ENCODE measurements at places on chromosomes 5 and 9.

GRCh38 chr5:14220642-14221041 is 77.5 kb downstream of the TRIO start:
- no peak for DNase-seq

GRCh38 chr9:105046907-105047741 is 119.2 kb upstream of the ABCA1 start:
- DNase-seq, result no peak

DNA sequence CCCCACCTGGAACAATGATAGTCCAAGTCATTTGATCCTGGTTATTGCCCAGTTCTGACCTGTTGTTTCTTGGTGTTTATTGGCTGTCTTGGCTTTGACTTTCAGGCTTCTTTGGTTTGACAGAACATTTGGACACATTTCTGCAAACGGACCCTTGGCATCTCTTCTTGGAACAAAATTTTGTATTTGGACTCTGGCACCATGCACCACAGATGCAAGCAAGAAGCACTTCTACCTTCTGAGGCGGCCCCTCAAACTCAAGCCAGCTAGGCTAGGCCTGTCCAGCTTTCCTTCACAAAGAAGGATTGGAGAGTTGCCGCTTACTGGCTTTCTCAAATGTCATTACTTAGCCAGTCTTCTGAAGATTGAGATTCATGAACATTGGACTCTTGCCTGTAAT is 23.1 kb upstream of the FGF10 start:
- DNase-seq, result no peak

- DNase-seq, result no peak
Measured at GRCh38 chr9:1005043-1005667, 28.7 kb downstream of the DMRT3 start.

- no peak for DNase-seq
Measured at GRCh38 chr5:132850066-132850465, 16.2 kb downstream of the GDF9 start.

- DNase-seq, result no peak
Measured at GRCh38 chr5:5650242-5650641, 227.8 kb downstream of the ICE1 start.

- no peak for DNase-seq
Measured at GRCh38 chr5:36724467-36725332, 118.3 kb downstream of the SLC1A3 start.

GRCh38 chr9:100595391-100596199 is 17.7 kb downstream of the CAVIN4 start:
- no peak for DNase-seq

DNA sequence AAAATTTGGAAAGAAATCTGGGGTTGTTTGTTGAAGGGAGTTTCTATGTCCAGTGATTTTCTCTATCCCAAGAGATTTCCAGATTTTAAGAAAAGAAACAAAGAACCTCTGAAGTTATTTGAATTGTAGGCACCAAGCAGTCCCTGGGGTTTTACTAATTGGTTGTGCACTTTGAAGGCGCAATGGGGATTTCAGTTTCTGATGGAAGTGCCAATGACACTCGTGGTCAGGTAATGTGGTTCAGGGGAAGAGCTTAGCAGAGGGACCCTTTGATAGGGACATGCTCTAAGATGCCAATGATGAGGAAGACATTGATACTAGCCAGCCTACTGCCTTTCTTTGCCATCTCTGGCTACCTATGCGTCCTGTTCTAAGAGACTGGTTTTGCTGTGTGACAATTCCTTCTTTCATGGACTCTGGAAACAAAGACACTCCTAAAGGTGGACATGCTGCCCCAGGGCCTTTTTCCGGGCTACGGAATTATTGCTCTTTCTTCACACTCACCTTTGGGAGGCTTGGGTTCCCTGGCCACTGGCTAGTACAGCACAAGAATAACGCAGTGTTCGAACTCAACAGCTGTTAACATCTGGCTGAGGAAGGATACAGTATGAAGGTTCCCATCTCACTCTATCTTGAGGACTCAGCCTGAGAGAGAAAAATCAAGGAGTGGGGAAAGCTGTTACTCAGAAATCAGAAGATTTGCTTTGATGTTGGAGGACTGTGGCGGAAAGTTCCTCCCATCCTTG is 6.9 kb upstream of the TRAF1 start:
- no peak for DNase-seq

DNA sequence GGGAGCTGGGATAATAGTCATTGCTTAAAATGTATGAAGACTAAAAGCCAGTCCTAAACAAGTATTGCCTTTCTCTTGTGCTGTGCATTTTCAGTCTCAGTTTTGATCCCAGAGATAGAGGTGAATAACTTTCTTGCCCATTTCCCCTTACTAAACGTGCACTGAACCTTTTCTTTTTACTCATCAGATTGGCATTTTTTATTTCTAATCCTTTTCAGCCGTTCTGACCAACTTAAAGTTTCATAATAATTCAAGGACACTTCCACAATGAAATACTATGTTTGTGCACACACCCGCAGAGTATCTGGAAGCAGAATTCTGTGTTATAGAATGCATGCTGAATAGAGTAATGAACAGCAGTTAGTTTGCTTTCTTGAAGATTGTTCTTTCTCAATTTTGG is 343.6 kb downstream of the LRRC70 start:
- no peak for DNase-seq

DNA sequence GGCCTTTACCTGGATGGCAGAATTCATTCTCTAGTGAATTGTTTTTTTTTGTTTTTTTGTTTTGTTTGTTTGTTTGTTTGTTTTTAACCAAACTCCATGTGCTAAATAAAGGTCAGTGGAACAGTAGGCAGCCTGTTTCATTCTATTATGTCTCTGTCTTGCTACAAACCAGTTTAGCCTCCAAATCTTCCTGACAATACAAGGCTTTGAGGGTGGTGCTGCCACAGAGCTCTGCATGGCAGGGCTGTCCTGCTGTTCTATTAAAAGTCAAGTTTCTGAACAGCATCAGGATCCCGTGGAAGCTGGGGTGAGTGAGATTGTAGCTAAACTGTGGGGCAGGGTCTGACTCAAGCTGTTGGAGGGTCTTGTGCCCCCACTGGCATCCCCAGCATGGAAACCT is 144.1 kb upstream of the MAST4 start:
- no peak for DNase-seq

DNA sequence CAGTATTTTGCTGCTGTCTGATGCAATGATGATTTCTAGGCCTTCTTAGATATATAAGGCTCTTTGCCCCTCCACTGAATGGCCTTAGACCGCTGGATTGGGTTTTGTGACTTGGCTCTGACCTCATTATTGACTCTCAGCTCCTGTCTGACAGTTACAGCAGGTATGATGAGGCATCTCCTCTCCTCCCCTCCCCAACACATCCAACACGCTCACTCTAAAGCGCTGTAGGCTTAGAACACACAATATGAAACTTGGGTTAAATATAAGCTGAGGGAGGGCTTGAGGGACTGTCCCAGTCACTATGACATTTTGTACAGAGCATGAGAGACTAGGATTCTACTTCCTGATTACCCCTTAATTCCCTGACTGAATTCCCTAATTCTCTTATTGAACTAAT is 18.8 kb upstream of the CER1 start:
- DNase-seq, result no peak

GRCh38 chr5:178068293-178068692 is 45.0 kb upstream of the N4BP3 start:
- DNase-seq, result no peak

- no peak for DNase-seq
Measured at GRCh38 chr5:135437796-135438560, 9.2 kb downstream of the DCANP1 start.

- no peak for DNase-seq
Measured at GRCh38 chr5:14756478-14756877, 92.0 kb downstream of the OTULIN start.

- DNase-seq, result no peak
Measured at GRCh38 chr9:111833941-111834340, 39.2 kb upstream of the SHOC1 start.

GRCh38 chr9:134010310-134011173 is 14.7 kb upstream of the BRD3OS start:
- DNase-seq, result no peak

- DNase-seq, result no peak
Measured at GRCh38 chr9:20570756-20571155, 51.5 kb downstream of the MLLT3 start.

DNA sequence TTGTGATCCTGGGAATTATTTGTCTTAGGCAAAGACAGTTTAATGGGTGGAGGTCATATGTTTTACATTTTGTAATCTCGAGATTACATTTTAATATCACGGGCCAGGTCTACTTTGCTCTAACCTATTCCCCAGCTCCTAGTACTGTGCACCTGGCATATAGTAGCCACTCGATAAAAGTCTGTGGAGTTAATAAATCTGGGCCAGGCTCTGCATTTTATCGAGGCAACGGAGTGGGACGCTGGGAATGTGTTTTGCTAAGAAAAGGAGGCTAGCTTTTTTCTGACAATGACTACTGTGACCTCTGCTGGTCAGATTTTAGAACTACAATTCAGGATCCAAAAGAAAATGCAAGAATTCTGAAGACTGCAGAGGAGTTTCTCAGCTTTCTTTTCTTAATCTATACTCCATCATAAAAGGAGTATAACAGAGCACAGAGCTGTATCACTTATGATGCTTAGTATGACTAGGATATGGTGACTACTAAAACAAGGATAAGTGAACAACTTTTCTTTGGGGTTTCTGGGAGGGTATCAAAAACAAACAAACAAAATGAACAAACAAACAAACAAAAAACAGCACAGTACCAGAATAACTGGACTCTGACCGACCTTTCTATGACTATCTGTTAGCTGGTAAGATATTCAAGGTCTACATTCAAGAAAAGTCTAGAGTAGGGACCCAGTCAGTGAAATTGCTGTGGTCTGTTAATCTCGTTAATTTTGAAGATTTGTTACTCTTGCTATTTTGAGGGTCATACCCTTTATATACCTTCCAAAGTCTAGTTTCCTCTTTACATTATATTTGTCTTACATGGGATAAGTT is 46.1 kb upstream of the CER1 start:
- no peak for DNase-seq

GRCh38 chr5:136605638-136606037 is 240.3 kb upstream of the TRPC7 start:
- no peak for DNase-seq

- no peak for DNase-seq
Measured at GRCh38 chr9:112487799-112488340, 1.2 kb downstream of the KIAA1958 start.

DNA sequence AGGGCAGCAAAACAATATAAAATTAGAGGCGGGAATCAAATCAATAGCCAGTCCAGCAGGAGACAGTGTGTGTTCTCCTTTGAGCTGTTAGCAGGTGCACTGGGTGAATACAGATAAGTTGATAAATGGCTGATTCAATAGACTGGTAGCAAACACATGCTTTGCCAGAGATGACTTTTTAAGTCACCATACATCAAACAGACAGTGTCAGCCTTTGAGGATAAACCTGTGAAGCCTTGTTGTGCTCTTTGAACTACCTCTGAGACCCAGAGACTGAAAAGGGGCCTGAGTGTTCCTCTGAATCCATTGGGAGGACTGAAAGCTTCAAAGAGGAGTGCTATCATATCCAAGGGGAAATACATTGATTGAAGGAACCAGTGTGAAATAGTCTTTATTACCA is 301.9 kb downstream of the RASEF start:
- DNase-seq, result no peak

- no peak for DNase-seq
Measured at GRCh38 chr9:108444400-108445358, 411.1 kb downstream of the ACTL7B start.

- no peak for DNase-seq
Measured at GRCh38 chr5:151605559-151605958, 14.4 kb upstream of the FAT2 start.

- DNase-seq, result no peak
Measured at GRCh38 chr9:73143711-73144328, 7.8 kb upstream of the ANXA1 start.

DNA sequence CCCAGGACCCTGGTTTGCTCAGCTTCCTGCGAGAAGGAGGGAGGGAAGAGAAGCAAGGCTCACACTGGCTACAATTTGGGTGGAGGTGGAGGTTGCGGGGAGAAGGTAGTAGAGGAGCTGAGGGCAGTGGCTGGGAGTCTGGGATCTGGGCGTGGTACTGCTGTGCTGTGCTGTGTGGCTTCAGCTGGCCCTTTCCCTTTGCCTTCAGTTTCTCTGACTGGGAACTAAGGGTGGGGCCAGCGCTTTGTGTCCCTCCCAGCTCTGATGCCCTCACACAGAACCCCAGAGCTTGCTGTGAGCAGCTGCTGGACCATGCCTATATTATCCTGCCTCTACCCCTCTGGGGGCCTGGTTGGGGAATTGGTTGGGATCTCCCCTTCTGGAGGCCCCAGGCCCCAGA is 60.9 kb downstream of the RGS3 start:
- DNase-seq, result no peak

GRCh38 chr5:11504065-11504885 is 400.0 kb downstream of the CTNND2 start:
- no peak for DNase-seq

DNA sequence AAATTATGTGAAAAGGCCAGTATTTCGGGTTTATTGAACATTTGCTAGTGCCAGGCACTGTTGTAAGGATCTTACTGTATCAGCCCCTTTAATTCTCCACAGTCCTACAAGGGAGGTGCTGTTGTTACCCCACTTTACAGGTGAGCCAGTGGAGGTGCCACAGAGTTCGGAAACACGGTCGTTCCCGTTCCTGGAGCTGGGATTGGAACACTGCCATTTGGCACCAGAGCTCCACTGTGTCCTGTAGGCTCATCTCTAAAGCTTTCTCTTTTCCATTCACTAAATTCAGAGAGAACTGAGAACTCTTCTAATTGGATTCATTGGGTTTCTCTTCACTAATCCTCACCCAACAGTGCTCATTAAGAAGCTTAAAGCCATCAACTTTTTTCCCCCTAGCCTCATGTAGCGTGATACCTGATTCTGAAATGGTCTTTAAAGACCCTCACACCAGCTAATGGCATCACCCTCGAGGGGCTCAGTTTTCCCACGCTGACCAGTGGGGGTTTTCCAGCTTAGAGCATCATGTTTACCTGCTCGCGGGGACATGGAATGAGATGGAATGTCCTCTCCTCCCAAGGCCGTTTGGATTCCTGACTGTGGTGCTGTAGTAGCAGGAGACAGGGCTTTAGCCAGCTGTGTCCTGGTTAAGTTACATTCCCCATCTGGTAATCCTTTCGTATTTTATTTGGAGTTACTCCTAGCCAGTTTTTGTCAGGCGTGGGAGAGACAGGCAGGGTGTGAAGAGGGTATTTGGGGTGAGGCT is 5.8 kb downstream of the ERGIC1 start:
- no peak for DNase-seq

DNA sequence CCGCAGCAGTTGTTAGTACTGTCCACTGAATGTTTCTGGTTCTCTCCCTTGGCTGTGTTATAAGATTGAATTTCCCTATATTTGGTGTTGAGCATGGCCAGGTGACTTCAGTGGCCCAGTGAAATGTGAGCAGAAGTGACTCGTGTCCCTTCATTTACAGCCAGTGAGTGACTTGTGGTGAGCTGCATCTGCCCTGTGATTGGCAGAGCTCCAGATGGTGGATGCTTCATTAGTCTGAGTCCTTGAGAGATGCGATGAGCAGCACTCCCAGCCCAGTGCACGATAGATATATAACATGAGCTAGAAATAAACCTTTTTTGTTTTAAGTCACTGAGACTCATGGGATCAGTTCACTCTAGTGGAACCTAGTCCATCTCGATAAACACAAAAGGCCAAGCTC is 19.3 kb downstream of the PCSK5 start:
- no peak for DNase-seq

- DNase-seq, result no peak
Measured at GRCh38 chr5:14216372-14216771, 73.2 kb downstream of the TRIO start.

- DNase-seq, result no peak
Measured at GRCh38 chr5:122089096-122090013, 11.3 kb upstream of the LOX start.

GRCh38 chr9:106934442-106935238 is 71.7 kb downstream of the ZNF462 start:
- no peak for DNase-seq

Data from stimulated activated CD4-positive, alpha-beta T cell treated with anti-CD3 and anti-CD28 coated beads, Interleukin-1b, Interleukin-23, amount 100 ng/mL, for 1 hour (primary cell).